ENCODE measurements at places on chromosomes 6 and 20.
A peak's percentile ranks its signal among the peaks of the same experiment; 100 is the strongest.

DNA sequence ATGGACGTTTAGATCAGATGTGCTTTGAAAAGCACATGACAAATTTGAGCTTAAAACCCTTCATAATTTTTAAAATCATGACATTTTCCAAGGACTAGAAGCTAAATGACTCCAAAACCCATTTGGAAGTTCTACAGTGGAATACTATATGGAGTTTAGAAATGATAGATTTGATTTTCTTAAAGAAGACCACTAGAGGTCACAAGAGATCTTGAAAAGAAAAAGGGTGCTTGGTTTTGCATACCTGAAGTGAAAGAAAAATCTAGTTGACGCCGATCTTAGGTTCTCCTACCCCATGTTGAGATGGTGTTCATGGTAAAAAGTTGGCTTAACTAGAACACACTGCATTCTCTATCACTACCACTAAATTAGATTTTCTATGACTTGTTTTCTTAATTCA is 31.5 kb downstream of the CFAP61 start:
- DNase-seq, result no peak

DNA sequence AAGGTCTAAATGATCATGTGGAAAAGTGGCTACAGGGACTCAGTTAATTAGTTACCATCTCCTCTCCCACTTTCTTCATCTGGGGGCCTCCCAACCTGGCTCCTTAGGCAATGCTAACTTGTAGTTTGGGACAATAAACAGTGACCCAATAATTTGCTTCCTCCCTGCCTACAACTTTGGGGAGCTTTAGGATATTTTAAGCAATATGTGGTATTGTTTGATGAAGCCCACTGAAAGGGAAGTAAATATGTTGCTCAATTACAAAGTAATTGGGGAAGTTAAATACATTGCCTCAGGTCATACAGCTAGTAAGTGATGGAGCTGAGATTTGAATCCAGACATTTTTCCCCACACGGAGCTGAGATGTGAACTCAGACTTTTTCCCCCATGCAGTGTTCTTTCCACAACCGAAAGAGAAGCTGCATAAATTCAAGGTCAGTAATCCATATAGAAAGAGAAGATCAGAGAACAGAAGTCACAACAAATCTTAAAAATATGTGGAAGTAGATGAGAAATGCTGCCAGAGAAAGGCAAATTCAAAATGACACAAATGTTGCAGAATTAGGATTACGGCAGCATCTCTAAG is 26.6 kb downstream of the ZHX3 start:
- no peak for DNase-seq

- no peak for DNase-seq
Measured at GRCh38 chr20:53738039-53738944, 144.7 kb upstream of the ZNF217 start.

DNA sequence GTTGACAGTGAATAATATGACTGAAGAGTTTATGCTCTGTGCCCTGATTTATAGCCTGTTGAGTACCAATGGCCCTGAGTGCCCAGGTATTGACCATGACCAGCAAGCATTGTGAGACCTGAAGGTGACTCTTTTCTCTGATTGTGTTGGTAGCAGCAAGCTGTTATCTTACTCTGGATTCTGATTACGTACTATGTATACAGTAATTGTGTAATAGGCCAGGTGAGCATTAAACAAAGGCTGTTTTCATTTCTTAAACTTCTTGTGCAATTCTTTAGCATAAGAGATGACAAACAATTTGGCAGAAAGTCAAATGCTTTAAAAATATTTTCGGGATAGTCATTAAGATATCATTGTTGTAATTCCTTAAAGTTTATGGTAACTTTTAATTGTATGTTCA is 111.7 kb upstream of the PTPRK start:
- DNase-seq, result no peak

GRCh38 chr20:47272893-47273590 is 83.5 kb downstream of the ZMYND8 start:
- peak; percentile 16 for DNase-seq

- DNase-seq, result no peak
Measured at GRCh38 chr6:128246472-128247260, 273.7 kb downstream of the PTPRK start.

GRCh38 chr6:121333196-121333595 is 1.1 kb downstream of the TBC1D32 start:
- DNase-seq, result no peak

DNA sequence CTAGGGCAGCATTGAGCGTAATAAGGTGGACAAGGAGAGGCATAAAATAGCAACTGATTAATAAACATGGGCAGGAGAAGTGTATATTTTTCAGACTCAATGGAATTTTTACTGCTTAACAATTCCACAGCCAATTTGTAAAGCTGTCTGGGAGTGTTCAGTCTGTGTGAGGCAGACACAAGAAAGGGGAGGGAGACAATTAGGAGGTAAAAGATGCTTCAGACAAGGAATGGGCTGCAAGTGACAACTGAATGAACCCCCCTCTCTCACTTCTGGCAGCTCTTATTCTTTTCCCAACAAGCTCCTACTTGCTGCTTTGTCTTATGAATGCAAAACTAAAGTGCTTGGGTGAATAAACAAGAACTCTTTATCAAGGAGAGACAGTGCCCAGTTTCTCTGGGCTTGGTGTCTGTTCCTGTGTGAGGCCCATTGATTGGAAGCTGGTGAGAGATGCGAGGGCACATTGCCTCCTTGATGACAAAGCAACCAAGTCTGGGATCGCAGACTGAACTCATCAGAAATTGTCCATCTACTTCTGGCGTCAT is 575.3 kb downstream of the RNF144B start:
- no peak for DNase-seq

- no peak for DNase-seq
Measured at GRCh38 chr6:159074876-159075275, 30.1 kb upstream of the TAGAP start.

DNA sequence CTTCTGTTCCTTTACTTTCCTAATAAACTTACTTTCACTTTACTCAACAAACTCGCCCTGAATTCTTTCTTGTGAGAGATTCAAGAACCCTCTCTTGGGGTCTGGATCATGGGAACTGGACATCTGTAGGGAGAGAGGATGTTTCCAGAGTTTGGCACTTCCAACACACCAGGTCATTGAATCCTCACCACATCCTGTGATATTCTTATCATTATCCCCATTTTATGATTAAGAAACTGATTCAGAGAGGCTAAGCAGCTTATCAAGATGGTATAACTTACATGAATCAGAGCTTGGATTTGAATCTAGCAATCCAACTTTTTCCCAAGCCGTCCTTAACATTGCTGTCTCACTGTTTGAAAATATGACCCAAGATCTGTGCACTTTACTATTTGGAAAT is 15.5 kb downstream of the PPIL6 start:
- DNase-seq, result no peak

- DNase-seq, result no peak
Measured at GRCh38 chr6:35498422-35499067, 1.7 kb upstream of the TEAD3 start.

DNA sequence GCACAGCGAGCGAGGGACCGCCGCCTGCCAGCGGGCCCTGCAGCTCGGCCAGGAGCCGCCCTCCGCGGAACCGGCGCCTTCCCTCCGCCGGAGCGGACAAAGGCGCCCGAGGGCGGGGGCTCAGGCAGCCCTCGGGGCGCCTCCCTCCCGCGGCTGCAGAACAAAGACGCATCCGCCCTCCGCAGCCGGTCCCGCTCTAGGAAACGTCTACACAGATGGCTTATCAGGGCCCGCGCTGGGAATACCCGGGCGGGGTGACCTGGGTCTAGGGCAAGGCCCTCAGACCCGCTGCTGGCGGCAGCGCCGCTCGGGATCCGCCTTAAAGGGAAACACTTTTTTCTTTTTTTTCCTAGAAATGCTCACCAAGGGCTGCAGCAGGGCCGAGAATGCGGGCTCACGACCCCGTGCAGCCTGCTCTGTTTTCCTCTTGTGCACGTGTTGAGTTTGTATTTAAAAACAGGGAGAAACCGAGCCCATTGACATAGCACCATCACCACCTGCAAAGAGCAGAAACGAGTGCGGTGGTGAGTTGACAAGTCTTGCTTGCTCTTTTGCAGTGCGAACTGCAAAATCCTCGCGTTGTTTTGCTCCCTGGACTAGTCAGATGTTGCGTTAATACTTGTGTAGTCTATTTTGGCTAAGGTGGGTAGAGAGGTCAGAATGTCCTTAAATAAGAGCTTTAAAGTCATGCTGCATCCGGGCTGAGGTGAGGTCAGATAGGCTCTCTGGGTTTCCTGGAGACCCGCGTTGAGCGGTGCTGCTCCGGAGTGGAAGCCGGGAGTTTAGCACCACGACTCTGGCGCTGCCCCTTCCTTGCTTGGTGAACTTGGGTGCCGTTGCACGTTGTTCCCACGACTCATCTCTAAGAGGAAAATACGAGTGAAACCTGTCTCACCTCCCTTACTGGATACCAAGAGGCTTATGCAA is 1.1 kb upstream of the RPS6KA2 start:
- DNase-seq, result peak; percentile 26

DNA sequence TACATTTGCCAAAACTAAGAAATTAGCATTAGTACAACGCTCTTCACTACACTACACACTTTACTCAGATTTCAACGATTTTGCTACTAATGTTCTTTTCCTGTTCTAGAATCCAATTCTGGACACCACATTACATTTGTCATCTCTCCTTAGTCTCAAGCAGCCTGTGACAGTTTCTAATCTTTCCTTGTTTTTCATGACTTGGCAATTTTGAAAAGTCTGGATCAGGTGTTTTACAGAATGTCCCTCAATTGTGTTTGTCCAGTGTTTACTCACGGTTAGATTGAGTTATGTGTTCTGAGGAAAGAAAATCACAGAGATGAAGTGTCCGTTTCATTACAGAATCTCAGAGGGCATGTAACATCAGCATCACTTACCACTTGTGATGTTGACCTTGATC is 372.6 kb downstream of the TFAP2A start:
- no peak for DNase-seq

- no peak for DNase-seq
Measured at GRCh38 chr6:76451926-76452709, 379.7 kb upstream of the IMPG1 start.

- DNase-seq, result no peak
Measured at GRCh38 chr6:156451726-156452125, 325.5 kb upstream of the ARID1B start.

DNA sequence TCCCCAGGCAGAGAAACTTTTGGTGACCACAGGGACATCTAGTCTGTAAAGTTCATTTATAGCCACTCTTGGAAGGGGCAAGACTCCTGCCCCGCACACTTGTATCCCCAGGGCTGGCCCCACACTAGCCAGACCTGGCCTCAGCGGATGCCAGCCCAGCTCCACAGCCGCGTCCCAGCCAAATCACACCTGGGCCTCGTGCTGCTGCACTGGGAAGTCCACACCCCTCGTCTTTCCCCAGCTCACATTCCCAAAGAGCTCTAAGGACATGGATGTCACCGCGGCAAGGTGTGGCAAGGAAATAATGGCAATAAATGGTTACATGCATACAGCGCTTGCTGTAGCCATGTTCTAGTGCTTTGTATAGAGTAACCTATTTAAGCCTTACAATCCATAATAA is 8.6 kb downstream of the IP6K3 start:
- no peak for DNase-seq

DNA sequence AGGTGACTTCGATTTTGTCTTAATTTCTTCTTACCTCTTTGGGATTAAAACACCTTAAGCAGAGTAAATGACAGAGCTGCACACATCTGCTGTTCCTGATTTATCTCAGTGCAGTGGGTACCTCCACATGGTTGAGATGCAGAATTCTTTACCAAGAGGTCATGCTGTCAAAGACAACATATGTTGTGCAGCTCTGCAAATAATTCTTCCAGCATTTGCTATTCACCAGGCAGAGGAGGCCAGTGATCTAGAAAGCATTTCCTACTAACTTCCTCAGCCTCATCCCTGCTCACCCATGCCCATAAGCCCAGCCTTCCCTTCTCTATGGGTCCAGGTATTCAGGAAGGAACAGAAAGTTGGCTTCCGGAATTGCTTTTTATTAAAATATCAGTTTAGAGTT is 109.3 kb downstream of the THBS2 start:
- DNase-seq, result no peak

DNA sequence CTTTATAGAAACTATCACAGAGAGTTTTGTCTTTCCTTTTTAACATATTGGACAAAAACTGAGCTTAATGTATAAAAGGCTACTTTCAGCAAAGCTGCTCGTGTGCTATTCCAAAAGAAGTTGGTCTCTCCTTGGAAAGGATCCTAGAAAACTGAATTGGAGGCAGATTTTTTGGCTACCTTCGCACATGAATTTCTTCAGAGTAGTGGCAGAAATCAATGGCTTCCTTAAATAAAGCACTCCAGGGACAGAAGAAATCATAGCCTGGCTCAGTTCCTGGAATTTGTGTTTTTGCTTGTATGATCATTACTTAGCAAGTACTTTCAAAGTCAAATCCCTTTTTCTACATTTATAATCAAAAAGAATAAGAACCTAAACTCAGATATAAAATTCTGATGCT is 780.3 kb downstream of the PHF3 start:
- no peak for DNase-seq

GRCh38 chr6:35522660-35523658 is 10.3 kb upstream of the TULP1 start:
- peak; percentile 60 for DNase-seq

GRCh38 chr6:24419526-24419925 is 16.8 kb downstream of the MRS2 start:
- DNase-seq, result no peak

All from stimulated activated CD4-positive, alpha-beta T cell treated with anti-CD3 and anti-CD28 coated beads, TNF-alpha, amount 100 ng/mL, for 24 hours (primary cell).